ENCODE measurements at places on chromosomes 6 and 20. TPM values are rescaled to one million over a fixed set of nuclear protein-coding genes. Genes with fewer than 3 reads are reported as not detected.

GRCh38 chr6:103002282-103002681 lies 1608.8 kb downstream of the GRIK2 start:
- no peak for ATAC-seq

DNA sequence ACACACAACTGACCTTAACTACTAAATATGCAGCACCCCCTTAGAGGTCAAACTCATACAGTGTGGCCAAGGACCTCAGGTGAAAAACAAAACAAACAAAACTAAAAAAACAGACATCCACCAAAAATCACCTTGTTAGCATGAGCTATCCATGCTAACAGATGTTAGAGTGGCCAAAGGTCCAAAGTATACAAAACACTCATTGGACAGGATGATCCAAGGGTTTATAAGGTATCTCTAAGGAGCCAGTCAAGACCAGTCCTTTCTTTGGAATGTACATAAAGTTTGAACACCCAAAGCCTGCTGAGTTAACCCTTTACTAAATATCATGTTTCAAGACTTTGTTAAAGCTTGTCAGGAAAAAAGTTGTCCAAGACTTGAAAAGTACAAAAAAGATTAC lies 35.8 kb downstream of the THEMIS start:
- ATAC-seq: no peak

DNA sequence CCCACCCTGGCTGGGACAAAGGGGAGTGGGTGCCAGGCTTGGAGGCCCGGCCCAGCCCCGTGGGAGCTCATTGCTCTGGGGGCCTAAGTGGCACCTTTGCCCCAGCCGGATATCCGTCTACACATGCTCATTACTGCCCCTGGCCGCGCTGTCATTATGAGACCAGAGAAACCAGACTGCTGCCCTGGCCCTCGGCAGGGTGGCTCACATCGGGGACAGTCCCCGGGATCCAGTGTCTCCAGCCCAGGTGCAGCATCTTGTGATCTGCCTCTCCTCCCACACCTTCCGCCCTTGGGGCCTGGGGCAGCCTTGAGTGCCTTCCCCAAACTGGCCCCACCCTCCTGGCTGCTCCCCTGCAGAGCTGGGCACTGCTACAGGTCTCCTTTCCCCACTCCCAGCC lies 4.9 kb downstream of the SRMS start:
- no peak for ATAC-seq

GRCh38 chr6:117229870-117230269 lies 35.5 kb upstream of the VGLL2 start:
- no peak for ATAC-seq

- no peak for ATAC-seq
Observed at GRCh38 chr6:126944512-126944911, 174.0 kb upstream of the RSPO3 start.

The EYS gene
- not detected for total RNA-seq

The FAM229B gene
- 2.6 TPM for total RNA-seq
